Natural killer cell treated with Interleukin-12 subunit alpha and Interleukin-12 subunit beta and Interleukin-15 and Interleukin-18, amount 100 ng/mL, for 72 hours (primary cell): ENCODE measurements at places on chromosomes 7 and 10.

DNA sequence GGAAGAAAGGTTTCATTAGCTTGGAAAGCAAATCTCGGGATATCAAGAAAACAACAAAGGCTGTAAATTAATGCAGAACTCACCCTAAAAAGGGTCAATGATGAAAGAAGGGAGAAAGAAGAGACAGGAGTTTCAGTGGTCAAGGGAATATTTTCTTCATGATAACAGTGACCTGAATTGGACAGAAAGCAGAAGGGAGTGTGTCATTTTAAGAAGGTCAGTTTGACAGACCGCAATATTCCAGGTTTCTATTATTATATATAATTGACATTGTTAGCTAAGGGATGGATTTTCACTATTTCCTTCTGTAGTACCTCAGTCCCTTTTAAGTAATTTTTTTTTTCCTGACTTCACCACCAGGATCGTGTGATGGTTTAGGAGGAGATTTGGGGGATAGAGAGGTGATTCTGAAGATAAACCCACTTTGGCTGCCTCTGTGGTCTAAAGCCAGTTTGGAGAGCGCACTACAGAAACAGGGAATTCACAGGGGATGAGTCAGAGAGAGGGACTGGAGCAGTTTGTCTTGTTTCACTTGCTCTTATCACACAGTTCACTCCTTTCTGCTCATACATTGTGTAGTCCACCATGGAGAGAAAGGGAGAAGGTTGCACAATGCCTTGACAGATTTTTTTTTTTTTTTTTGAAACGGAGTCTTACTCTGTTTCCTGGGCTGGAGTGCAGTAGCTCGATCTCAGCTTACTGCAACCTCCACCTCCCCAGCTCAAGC, 417.9 kb downstream of the AUTS2 start:
- no peak for DNase-seq

DNA sequence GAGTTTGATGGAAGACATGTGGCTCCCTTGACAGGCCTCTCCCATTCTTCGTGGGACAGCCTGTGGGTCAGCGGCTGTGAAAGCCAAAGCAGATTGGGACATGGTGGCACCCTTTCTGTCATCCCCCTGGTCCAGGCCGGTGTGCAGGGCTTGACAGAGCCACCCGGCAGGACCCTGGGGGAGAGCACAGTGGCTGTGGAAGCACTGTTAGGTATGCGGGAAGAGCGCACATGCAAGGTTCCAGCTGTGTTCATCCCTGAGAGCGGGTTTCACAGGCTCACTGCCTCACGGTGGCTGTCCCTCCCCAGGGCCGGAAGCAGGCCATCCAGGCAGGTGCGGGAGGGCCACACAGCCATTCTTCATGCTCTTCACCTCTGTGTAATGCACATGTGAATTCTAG, 29.8 kb downstream of the SHH start:
- DNase-seq: peak; percentile 37

- no peak for DNase-seq
Observed at GRCh38 chr10:127354255-127354654, 157.9 kb upstream of the INSYN2A start.

GRCh38 chr10:26879744-26880143, 19.0 kb upstream of the ABI1 start:
- DNase-seq: no peak

GRCh38 chr10:70604106-70604505, 1.6 kb upstream of the PRF1 start:
- no peak for DNase-seq
